T-helper 17 cell (primary cell): ENCODE measurements at places on chromosomes 3 and 15. TPM values are rescaled to one million over a fixed set of nuclear protein-coding genes. Genes with fewer than 3 reads are reported as not detected.

DNA sequence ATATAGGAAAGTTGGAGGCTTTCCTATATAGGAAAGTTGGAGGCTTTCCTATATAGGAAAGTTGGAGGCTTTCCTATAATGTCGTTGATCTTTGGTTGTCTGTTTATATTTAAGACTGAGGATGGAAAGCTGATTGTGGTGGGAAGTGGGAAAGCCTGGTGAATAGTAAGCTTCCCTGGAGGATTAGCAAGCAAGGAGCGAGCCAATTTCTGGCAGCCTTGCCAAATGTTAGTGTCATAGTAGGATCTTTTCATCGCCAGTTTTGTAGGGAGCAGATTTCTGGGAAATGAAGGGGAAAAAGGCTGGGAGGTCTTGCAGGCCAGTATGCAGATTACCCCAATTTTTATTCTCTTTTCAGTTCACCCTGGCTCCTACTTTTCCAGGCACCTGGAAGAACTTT is 39.9 kb upstream of the CCNL1 start:
- no peak for DNase-seq

ZNF35 gene
- 1.6 TPM for total RNA-seq

EFCC1 gene
- total RNA-seq = not detected

DNA sequence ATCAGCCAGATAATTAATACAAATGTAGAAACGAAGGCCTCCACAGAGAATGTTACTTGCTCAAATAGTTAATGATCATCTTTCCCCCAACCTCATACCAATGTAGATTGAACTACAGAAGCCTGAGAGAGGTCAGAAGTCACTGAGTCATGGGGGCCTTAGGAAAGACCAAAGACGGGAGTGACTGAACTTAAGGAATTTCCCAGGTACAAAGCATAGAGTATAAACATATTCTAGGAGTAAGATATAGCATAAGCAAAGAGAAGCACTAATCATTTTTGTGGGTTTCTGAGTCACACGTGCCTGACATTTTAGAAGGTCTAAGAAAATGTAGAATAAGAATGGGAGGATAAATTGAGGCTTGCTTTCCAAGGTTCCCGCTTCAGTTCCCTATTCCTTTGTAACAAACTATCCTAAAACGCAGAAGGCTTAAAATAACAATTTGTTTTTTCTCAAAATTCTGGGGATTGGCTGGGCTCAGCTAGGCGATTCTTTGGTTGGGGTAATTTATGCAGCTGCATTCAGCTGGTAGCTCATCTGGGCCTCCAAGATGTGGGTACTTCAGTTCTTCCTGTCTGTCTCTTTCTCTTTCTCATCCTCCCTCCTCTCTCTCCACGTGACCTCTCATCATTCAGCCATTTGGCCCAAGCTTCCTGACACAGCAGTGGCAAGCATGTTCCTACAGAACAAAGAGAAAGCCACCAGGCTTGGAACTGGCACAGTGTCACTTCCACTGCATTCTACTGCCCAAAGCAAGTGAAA is 422.6 kb downstream of the FOXP1 start:
- no peak for DNase-seq

GRCh38 chr3:158936530-158937113 is 134.8 kb downstream of the MFSD1 start:
- DNase-seq = no peak

GRCh38 chr3:143654906-143655305 is 193.4 kb downstream of the SLC9A9 start:
- no peak for DNase-seq

ZDHHC19 gene
- not detected for total RNA-seq

DISP2 gene
- 0.02 TPM for total RNA-seq
